ENCODE measurements at places on chromosomes 12 and 14.

DNA sequence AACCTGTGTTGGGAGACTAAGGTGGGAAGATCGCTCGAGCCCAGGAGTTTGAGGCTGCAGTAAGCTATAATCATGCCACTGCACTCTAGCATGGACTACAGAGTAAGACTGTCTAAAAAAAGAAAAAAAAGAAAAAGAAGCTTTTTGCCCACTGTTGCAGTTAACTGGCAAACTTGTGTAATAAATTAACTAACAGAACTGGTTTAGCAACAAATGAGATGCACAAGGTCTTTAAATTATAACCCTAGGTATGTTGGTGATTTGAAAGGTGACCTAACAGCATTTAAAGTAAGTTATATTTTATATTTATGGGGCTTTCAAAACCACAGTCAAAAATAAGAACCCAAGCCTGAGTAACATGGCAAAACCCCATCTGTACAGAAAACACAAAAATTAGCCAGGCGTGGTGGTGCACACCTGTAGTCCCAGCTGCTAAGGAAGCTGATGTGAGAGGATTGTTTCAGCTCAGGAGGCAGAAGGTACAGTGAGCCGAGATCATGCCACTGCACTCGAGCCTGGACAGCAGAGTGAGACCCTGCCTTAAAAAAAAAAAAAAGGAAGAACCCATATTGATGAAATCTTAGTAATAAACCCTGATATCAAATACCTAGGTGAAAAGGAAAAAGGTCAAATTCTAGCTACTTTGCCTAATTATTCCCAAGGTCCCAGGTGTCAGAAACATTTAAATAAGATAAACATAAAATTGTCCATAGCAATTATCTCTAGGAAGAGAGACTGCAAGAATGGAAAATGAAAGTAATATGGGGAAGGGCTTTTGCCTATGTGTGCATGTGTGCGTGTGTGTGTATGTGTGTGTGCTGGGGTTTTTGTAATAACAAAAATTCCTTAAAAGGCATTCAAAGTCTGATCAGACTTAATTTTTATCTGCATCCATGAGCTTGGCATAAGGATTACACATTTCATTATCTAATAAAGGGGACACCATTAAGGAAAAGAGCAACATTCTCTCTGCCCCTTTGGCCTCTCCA, 15.4 kb downstream of the SYNE2 start:
- peak; percentile 84 for DNase-seq

- peak; percentile 62 for DNase-seq
Measured at GRCh38 chr12:111438481-111438880, 32.8 kb downstream of the SH2B3 start.

GRCh38 chr12:89568484-89568883, 42.6 kb upstream of the POC1B start:
- no peak for DNase-seq

DNA sequence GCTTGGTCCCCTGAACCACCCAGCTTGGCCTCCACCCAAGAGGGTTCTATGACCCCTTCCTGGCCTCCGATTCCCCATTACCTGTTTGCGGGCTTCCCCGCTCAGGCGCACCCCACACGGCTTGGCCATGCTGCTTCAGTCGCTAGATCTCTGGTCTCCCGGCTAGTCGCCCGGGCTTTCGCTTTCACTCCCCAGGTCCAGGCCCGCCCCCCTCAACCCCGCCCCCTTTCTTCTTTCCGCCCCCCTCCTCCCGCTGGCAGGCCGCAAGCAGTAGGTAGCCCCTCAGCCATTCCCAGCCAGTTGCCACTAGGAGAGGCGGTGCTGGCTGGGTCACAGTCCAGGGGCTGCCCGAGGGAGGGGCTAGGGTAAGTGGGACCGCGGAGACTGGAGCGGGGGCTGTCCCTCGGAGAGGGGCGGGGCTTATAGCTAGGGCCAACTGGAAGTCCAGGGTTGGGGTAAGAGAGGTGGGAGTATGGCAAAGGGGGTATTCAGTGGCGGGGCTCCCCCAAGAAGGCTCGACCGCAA, at the start of gene PSME2:
TSS of gene PSME2 (minus strand) at position 158 of the 525 bp plus-strand sequence. CDS start at position 129, 29 bp downstream.
- DNase-seq = peak; percentile 92

DNA sequence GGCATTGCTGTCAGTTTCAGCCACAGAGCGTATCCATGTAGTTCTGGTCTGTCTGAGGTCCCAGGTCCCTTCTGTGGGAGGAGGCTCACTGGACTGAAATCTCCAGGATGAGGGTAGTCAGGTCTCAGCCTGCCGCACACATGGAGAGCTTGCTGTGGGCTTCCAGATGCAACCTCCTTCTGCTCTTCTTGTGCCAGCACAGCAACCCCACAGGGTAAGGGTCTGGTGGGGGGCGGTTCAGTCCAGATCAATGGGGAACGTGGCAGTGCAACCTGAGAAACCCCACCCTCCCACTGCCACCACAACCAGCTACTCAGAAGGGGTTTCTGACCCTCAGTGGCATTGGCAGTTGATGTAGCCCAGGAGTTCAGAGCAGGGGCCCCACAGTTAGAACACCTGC, 61.2 kb downstream of the BEGAIN start:
- no peak for DNase-seq

DNA sequence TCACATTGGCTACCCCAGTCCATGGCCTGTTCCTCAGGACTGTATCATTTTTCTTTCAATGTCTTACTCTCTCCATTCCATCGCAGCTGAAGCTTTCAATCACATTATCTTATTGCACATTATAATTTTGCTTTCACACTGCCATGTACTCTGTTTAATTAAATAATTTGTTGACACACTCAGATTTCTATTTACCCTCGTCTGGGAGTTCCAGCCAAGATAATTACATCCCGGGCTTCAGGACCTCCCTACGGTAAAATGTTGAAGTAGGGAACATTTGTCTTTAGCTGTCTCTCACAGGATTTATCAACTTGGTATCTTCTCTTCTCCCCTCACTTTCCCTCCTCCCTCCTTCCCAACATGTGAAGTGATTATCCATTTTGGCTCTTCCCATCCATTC, 177.2 kb upstream of the RASSF8 start:
- no peak for DNase-seq

- no peak for DNase-seq
Measured at GRCh38 chr14:32109676-32110547, 32.8 kb downstream of the ARHGAP5 start.

DNA sequence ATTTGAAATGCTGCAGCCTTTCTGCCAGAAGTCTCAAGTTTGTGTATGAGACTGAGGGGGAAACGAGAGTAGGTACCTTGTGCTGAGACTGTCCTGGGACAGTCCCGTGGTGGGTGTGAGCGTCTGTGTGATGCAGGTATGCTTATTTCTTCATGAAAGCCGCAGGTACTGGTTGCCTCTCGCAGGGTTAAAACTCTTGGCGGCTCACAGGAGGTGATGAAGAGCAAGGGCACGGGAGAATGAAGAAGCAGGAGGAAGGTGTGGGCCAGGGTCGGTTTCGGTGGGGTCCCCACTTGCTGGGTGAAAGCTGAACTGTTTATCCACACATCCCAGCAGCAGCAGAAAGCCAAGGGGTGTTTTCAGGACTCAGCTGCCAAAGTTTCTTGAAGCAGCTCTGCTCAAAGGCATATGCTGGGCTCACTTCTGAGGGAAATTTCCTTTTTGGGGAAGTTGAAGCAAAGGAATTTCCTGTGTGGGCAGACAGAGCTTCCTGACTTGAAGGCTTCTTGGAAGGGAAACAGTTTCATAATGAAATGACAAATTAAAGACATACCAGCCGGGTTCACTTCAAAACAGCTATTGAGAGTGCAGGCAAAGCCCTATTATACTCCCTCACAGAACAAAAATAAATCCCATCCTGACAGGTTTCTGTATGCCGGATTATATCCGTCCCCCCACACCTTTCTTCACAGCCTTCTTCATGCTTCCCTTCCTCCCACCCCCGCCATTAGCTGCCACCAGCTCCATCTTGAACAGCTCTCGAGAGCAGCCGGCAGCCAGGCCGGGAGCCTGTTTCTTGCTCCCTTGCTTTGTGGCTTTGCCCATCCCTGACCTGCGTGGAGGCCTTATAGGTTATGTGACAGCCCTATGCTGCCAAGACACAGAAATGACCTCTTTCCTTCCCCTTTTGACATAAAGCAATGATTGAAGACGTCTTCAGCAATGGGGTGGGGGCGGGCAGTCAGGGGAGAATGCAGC, 116.6 kb downstream of the ETV6 start:
- DNase-seq = no peak

GRCh38 chr14:55123852-55124639, 5.0 kb upstream of the LGALS3 start:
- DNase-seq = no peak

- DNase-seq = no peak
Measured at GRCh38 chr12:108918960-108919642, 39.2 kb downstream of the DAO start.

Data from CD4-positive, alpha-beta T cell (primary cell).